Activated T-helper 1 cell treated with anti-CD3 and anti-CD28 coated beads, Interleukin-12 subunit alpha, Interleukin-12 subunit beta, Interleukin-2, Interleukin-4 antibody, amounts not matched to agents 30 ng/mL and 10 ng/mL and 1 ng/mL, durations not matched to agents 14 hours and 24 hours and 36 hours (primary cell): ENCODE measurements at places on chromosomes 1 and 21.

GRCh38 chr1:93631626-93632365, 49.8 kb downstream of the BCAR3 start:
- no peak for DNase-seq

DNA sequence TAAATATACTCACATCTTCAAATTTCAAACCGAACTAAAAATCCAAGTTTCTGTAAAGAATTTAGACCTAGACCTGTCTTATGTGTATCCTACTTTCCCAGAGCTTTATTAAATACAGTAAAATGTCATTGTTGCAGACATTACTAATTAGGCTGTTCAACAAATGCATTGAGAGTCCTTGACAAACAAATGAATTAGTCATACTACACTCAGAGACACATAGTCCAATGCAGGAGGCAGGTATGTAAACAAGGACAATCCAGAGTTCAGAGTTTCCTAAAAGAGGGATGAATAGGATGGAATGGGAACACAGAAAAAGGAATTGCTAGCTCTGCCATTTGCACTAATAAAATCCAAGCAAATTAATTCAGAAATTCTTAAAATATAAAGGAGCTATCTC, 1.6 kb upstream of the EGLN1 start:
- no peak for DNase-seq

- no peak for DNase-seq
These were observed 8.7 kb downstream of the IFNLR1 start for GRCh38 chr1:24178407-24178806.

GRCh38 chr1:65119951-65120350, 28.1 kb upstream of the AK4 start:
- no peak for DNase-seq

DNA sequence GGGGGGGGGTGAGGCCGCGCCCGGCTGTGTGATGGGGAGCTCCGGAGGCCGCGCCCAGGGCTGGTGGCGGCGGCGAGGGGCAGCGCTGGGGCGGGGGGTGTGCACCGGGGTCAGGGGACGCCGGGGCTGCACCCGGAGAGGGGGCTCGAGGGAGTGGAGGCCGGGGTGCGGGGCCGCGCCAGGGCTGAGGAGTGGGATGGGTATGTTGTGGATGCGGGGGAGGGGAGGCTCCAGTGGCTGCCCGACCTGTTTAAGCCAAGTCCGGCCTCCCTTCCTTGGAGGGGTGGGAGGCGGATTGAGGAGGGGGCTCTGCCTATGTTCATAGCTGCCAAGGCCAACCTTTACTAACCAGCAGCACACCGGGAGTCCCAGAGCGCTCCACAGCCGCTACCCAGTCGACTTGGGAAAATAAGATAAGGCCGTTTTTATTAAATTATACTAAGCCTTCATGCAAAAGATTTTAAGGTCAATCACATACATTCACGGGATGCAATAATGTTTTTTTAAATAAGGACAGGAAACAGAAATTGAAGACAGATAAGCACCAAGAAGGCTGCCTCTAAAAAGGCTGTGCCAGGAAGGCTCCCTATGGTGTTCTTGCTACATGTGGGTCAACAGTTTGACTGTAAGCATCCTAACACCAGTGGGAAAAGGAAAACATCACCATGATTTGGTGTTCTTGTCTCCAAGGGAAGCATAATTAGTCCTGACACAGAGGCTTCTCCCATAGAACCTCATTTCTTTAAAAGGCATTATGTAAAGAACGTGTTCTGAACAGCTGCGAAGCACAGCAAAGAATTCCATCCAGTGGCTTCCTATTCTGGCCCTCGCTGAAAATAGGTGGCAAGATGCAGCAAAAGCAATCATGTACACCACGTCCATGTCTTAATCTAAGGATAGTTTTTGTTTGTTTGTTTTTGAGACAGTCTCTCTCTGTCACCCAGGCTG, 626 bp upstream of the HLCS start:
- no peak for DNase-seq

DNA sequence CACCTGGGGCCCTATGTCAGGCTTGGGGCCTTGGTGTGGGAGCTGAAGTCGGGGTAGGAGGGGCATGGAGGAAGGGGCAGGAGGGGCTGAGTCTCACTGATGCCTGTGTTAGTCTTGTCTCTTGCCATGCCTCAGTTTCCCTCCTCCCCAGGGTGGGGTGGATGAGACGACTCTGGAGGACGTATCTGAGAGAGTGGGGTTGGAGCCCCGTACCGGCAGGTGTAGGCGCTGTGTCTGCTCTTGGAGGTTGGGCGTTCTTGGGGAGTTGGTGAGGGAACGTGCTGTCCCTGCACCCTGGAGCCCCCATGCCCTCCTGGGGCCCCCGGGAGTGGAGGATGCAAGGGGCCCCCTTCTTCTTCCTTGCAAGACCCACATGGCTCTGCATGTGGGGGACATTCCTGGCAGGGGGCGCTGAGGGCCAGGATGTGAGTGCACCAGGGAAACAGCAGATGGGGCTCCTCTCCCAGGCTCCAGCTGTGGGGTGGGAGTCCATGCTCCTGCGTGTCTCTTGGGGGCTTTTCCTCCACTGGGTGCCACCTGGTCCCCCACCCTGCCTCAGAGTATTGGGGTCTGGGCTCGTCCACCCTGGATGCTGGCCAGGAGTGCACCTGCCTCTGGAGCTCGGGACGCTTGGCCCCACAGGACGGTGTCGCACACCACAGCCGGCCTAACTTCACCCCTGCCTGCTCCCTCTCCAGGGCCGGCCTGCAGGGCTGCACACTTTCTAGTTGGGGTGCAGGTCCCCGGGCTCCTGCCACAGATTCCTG, 1.4 kb upstream of the TNFRSF14 start:
- peak; percentile 41 for DNase-seq

GRCh38 chr21:44065428-44065827, 41.8 kb upstream of the PWP2 start:
- DNase-seq, result peak; percentile 78

DNA sequence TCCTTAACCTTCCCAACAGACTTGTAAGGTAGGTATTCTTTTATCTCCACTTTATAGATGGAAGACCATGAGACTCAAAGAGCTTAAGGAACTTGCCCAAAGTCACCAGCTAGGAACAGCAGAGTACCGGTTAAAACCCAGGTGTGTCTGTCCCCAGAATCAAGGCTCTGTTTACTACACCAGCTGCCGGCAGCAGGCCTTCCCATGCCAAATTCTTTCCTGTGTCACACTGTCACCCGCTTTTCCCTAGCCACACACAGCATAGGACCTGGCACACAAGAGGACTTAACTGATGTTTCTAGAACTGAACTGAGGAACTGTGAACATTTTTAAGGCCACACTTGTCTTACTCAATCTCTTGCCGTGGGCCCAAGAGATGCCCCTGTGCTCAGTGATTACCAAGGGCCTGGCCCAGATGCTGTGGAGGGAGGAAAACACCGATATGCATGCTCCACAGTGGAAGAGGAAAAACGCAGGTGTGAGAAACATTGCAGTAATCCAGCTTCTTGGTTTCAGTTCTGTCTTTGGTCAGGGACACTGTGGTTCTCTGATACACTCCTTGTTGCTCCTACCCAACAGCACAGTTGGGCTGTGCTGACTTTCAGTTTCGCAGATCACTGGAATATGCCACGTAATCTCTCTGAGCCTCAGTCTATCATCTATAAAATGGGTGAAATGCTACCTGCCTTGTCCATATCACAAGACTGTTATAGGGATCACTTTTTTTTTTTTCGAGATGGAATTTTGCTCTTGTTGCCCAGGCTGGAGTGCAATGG, 13.9 kb upstream of the LY9 start:
- DNase-seq, result peak; percentile 32

- no peak for DNase-seq
These were observed 195.6 kb downstream of the APP start for GRCh38 chr21:25974964-25975363.

DNA sequence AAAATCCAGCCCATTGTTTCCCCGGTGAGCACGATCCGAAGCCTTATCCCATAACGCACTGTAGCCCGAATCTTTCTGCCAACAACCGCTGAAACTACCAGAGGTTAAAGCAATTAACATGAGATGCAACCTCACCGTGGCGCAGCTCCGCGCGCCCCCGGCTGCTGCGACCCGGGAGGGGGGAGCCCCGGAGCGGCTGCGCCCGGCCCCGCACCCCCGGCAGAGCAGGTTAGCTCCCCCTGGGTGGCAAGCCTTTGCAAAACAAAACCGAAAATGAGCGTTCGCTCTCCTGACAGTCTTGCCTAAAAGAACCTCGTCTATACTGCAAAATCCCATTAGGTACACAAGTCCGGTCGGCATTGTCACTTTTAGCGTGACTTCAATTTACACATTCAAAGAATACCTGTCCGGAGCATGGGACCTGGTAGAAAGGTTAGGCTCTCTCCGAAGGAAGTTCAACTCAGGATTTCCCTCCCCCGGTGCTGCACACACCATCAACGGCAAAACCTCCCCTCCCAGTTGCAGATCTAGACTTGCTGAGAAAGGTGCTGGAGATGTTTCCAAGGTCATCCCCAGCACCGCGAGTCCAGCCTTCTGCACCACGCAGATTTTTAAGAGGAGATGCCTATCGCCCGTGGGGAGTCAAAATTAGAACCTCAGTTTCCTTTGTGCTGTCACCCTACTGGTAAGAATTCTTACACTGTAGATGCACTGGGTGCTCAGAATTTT, 107.5 kb downstream of the ZNF281 start:
- DNase-seq, result peak; percentile 53

DNA sequence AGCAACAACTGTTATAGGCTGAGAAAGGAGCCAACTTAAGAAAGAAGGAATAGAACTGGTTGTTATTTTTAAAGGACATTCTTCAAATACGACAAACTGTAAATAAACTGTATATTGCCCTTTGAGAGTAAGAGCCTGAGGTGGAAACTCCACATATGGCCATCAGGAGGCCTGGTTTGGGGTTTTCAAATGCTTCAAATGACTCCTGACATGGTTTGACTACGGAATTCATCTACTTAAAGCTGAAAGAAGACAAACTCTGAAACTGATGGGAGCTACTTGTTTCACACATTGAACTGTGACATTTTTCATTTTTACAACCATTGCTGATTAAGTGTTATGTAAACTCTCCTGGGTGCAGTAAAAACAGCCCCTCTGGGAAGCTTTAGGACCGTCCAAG, 59.8 kb downstream of the NGF start:
- no peak for DNase-seq

- peak; percentile 31 for DNase-seq
These were observed 933 bp downstream of the C1orf35 start for GRCh38 chr1:228101994-228102790.

- DNase-seq, result no peak
These were observed 91.1 kb upstream of the UBE2U start for GRCh38 chr1:64112281-64112680.

- no peak for DNase-seq
These were observed 36.2 kb downstream of the OSBPL9 start for GRCh38 chr1:51653127-51653526.

GRCh38 chr21:34612056-34612455, 2.9 kb downstream of the RCAN1 start:
- DNase-seq, result no peak

GRCh38 chr1:18175530-18176377, 68.2 kb downstream of the IGSF21 start:
- DNase-seq, result no peak

- no peak for DNase-seq
These were observed 146.7 kb downstream of the HLX start for GRCh38 chr1:221025956-221026355.

DNA sequence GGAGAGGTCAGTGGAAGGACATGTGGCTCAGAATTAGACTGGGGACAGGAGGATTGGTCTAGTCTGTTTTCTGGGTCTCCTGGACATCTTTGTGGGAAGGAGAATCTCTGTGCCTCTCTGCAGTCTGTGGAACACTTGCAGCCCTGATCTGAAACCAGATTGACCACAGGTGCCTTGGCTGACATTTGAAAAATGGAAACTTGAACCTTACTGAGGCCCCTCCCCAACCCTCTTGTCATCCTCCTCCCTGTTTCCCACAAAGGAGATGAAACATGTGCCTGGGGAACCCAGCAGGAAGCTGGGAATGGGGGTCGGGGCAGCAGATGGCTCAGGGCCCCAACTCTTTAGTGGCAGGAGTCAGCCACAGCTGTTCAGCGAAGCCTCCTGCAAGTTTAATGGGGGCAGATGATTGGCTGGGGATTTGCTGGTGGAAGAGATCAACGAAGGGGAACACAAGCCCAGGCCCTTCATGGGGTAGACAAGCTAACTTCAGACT, 18.1 kb downstream of the VASH2 start:
- DNase-seq, result no peak

GRCh38 chr1:44067266-44068250, 36.3 kb upstream of the SLC6A9 start:
- no peak for DNase-seq

- DNase-seq, result no peak
These were observed 132.2 kb downstream of the SYT2 start for GRCh38 chr1:202578001-202578504.

GRCh38 chr1:237556911-237557310, 333.8 kb downstream of the ZP4 start:
- DNase-seq, result no peak

- no peak for DNase-seq
These were observed 173.1 kb upstream of the GALNT2 start for GRCh38 chr1:229893762-229894444.

- no peak for DNase-seq
These were observed 106.7 kb upstream of the ADAR start for GRCh38 chr1:154714638-154715037.

DNA sequence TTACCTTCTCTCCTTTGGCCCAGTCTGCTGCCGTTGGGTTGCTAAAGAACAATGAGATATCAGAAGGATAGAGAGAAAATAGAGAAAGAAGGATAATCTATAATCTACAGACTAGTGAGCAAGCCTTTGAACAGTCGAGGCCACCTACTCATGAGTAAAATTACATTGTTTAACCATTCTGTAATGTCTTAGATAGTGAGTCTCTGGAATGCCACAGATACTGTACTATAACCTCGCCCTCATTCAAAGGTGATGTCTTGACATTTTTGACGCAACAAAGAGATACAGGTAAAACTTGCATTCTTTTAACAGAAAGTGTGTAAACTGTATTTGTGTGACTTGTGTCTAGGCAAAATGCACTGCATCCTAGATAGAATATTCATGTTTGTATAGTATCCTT, 77.9 kb downstream of the LAMC1 start:
- DNase-seq, result no peak

- no peak for DNase-seq
These were observed 208.5 kb upstream of the PROX1 start for GRCh38 chr1:213779228-213779627.

- no peak for DNase-seq
These were observed 1.7 kb upstream of the TNFSF4 start for GRCh38 chr1:173208868-173209267.

DNA sequence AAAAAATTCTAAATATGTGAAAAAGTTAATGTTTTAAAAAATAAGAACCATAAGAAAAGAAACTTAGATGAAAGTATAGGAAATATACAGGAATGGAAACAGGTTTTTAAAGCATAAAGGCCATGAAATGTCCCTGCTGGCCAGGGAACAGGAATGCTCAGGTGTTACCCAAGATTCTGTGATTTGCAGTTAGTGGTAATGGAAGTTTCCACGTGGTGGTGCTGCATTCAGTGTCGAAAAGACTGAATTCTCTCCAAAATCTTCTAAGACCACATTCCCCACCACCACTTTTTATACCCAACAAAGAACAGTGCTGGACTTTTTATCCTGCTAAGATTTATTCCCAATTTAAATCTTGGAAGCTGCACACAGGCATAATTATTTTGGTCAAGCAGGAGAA, 126.2 kb downstream of the PRRX1 start:
- DNase-seq, result no peak

GRCh38 chr1:166136222-166136621, 30.6 kb downstream of the FAM78B start:
- DNase-seq, result no peak
